AML-193 (cell line): ENCODE measurements at places on chromosomes 5 and 9.

GRCh38 chr9:83011611-83012010, 51.3 kb downstream of the RASEF start:
- no peak for DNase-seq

DNA sequence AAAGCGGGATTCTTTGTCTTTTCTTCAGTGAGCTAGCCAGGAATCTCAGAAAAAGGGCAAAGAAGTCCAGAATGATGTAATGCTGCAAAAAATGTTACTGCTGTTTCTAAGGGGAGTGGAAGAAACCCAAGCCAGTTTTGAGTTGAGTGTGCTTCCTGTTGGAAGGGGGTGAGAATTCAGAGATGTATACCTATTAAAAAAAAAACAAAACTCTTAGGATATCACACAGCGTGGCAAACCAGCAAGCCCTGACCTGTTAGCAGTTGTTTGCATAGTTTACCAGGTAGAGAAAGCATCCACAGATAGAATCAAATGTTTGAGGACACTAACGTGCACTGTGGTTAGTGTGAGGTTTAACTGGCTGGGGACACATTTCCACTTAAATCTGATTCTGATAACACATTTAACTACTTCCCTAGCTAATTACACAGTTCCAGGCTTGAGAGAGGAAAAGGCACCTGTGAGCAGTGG, 11.4 kb downstream of the BASP1 start:
- no peak for DNase-seq

DNA sequence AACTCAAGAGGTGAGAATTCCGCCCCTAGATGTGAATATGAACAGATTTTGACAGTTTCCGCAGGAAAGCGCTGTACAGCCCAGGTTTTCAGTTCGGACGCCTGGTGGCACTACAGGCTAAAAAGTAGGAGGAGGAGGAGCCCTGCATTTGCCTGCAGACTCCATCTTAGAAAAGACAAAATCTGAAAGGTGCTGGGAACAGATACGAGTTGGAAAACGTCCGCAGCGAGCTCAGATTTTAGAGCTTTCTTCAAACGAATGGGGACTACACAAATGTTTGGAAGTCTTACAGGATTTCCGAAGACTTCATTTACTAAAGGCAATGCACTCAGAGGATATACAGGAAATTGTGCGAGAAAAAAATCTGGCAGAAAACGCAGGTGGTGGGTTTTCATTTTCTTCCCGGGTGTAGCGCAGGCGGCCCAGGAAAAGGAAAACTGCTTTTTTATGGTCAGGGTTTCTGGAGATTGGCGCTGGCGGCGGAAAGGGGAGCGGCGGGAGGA, 9.9 kb upstream of the PCDHB2 start:
- peak; percentile 65 for DNase-seq

DNA sequence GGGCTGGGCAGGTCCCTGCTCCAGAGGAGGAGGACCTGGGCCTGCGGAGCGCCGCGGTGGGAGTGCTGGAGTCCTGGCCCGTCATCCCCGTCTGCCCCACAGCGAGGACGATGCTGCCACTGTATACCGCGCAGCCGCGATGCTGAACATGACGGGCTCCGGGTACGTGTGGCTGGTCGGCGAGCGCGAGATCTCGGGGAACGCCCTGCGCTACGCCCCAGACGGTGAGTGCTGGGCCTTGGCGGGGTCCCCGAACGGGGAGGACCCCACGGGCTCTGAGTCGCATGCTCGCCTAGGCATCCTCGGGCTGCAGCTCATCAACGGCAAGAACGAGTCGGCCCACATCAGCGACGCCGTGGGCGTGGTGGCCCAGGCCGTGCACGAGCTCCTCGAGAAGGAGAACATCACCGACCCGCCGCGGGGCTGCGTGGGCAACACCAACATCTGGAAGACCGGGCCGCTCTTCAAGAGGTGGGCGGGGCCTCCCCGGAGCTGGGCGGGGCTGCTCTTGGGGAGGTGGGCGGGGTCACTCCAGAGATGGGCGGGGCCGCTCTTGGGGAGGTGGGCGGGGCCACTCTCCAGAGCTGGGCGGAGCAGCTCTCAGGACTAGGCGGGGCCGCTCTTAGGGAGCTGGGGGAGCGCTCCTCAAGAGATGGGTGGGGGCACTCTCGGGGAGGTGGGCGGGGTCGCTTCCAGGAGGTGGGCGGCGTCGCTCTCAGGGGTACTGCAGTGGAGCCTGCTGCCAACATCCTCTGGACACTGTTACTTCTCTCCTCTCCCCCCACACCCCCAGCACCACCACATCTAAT, 13.1 kb downstream of the LRRC26 start:
- DNase-seq, result no peak

GRCh38 chr9:107935931-107936330, 446.4 kb upstream of the KLF4 start:
- no peak for DNase-seq

GRCh38 chr5:42962124-42962523, 78.0 kb downstream of the ANXA2R start:
- no peak for DNase-seq

GRCh38 chr5:55903121-55903701, 52.1 kb downstream of the IL31RA start:
- no peak for DNase-seq

DNA sequence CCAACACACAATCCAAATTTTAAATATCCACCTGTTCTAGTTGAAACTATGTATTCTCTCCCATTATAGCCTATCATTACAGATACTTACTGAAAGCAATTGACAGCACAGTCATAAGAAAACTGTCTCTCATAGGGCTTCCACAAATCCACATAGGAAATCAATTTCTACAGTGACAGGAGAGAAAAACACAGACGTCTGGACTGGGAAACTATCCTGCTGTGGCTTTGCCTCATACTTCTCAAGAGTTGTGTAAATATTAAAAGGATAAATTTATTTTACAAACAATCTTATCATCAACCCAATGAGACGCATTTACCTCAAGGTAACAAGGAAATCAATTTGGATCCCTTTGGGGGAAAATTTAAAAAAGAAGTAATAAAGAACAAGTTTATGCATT, 517.5 kb downstream of the EFNA5 start:
- no peak for DNase-seq

- DNase-seq, result no peak
Observed at GRCh38 chr9:121300283-121301119, 32.5 kb downstream of the GSN start.

GRCh38 chr5:140256726-140257125, 46.2 kb downstream of the PFDN1 start:
- no peak for DNase-seq

GRCh38 chr5:153523831-153524230, 33.4 kb downstream of the GRIA1 start:
- no peak for DNase-seq

DNA sequence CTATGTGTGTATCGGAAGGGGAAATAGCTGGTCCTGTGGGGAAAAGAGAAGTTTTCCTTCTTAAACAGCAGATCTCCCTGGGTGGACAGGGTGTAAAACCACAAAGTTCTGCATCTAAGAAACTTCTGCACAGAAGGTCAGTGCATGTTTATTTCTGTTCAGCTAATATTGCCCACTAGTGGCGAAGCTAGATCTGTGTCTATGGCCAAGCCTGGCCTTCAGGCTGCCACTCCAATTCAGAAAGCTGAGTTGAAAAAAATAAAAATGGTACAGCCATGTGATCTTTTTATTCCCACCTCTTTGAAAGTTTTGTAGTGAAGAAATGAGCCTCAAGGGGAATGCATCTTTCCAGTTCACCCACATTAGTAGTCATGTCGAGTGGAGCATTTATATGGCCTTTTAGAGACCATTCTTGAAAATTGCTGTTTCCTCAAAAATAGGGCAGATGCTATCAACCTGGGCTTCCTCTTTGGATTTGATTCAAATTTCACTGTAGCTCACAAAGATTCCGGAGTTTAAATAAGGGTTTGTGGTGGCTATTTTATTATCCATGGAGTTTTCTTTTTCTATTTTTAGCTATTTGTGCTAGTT, 488.0 kb downstream of the PRELID2 start:
- peak; percentile 4 for DNase-seq

DNA sequence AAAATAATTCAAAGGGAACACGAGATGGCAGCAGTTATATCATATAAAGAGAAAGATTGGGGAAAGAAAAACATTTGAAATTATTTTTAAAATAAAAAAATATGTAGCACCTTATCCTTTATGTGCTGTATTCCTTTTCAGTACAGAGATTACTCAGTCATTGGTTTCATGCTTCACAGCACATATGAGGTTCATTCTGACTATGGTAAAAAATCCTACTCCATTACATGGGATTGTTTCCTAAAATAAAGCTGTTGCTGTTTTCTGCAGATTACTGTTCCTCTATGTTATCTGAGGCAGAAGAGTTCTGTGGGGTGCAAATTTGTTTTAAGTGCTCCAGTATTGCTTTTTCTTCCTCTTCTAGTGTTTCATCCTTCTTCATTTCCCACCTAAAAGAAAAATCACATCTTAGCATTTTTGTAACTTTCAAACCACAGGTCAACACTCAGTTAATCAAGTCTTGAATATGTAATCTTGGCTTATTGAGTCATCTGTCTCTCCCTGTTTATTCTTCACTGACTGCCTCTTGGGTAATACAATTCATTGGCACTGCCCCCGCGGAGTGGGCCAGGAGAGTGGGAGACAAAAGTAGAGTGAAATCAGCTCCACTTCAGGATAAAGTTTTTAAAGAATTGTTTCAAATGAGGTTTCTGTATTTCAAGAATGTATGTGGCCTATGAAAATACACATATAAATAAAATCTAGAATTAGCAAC, 412.5 kb upstream of the POU5F2 start:
- DNase-seq, result no peak

DNA sequence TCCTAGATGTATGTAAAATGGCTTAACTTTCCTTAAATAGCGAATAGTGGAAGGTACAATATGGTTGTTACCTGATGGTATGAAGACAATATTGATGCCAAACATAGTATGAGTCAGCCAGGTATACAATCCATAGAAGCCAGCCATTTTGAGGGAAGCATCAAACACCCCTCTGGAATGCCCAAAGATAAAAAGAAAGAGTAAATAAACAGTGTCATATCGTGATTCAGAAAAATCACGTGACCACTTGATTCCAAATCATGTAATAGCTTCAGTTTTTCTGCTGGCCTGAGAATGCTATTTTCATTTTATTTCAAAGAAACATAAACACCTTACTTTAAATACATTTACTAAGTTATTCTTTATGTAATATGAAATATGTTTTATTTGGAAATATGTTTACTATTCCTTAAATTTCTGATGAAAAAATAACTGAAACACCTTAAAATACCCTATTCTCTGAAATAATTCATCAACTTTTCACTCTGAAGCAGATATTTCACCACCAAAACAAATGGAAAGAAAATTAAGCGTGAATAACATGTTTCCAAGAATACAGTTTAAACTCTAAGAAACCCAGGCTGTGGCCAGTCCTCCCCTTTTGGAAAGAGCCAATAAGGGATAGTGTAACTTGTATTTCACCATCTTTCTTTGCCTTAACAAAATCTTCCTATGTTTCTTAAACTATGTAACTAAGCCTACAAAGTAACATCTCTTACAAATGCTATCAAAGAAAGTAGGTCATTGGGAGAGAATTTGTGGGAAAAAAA, 24.8 kb upstream of the CTNNAL1 start:
- DNase-seq, result no peak

DNA sequence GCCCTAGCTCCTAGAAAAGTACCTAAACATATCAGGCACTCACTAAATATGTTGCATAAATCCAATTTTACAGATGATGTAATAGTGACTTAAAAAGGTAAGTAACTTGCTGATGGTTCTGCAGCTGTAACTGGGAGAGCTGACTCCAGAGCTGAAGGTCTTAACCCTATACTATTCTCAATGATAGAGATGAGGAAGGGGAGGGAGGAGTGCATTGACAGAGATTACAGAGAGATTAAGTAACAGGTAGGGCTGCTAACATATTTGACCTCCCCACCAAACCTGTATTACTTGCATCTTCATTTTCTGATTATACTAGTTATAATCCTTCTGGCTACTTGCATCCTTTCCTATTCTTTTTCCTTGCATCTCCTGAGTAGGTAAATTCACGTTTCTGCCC, 255.4 kb upstream of the EFNA5 start:
- no peak for DNase-seq

GRCh38 chr9:137970686-137971476, 93.3 kb downstream of the CACNA1B start:
- DNase-seq, result no peak

- no peak for DNase-seq
Observed at GRCh38 chr9:97753975-97754374, 56.8 kb upstream of the XPA start.

DNA sequence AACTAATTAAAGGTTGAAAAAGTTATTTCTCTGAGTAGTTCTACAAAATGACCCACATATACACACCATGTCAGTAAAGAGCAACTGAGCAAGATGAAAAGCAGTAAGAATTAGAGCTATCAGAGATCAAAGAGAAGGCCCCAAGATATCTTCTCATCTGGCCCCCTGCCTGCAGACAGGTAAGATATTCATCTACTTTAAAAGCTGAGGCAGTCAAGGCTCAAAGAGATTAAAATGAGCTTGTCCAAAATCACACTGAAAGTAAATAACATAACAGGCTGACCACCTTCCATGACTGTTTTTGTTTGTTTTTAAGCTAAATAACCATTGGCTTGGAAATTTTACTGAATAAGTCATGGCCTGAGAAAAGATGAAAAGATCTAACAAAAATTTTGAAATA, 266.2 kb downstream of the FBXL17 start:
- no peak for DNase-seq

- no peak for DNase-seq
Observed at GRCh38 chr5:111863801-111864200, 106.8 kb upstream of the NREP start.

GRCh38 chr9:16715404-16715803, 155.1 kb downstream of the BNC2 start:
- DNase-seq, result no peak

- DNase-seq, result peak; percentile 80
Observed at GRCh38 chr9:99040911-99041582, 63.9 kb upstream of the TGFBR1 start.

GRCh38 chr9:72326641-72327040, 38.4 kb downstream of the ZFAND5 start:
- no peak for DNase-seq

DNA sequence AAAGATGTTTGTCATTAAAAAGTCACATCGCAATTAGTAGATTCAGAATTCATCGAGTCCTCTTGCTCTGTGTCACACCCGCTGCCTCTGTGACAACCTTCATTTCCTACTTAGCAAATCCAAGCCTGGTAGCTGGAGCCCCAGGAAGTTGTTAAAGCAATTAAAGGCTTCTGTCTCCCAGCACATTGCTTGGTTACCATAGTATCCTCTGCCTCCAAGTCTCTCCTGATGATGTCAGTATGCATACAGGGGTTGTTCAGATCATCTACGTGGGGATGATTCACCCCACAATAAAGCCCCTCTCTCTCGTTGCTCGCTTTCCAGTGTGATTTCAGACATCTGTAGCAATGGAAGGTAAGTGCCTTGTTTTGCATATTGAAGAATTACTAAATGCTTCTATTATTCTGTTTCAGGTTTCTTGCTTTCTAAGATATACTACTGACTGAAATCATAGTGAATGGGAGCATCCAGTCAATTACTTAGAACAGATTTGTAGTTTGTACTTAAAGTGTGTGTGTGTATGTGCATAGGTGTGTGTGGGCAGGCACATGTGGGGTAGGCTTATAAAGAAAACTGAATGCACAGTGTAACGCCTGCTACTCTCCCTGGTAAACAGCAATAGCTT, 52.9 kb downstream of the PAM start:
- DNase-seq, result no peak
